SJSA1 (cell line): ENCODE measurements at places on chromosomes 3 and 15. TPM values are rescaled to one million over a fixed set of nuclear protein-coding genes. Genes with fewer than 3 reads are reported as not detected.
A peak's percentile ranks its signal among the peaks of the same experiment; 100 is the strongest.

- no peak for DNase-seq
- H3K4me3 ChIP-seq: peak within 1 kb of the TSS; percentile 32
- no peaks in the 10 kb centered on the region for H3K27me3 ChIP-seq
- peaks cover 9% of the 10 kb centered on the region for H3K4me1 ChIP-seq
- peak within 1 kb of the TSS; percentile 73 for H3K27ac ChIP-seq
Measured at GRCh38 chr3:187368251-187369088, at the start of gene RTP4. TSS of gene RTP4 (plus strand) at chr3:187368385. CDS start at chr3:187368442, 57 bp downstream.

GRCh38 chr3:82080261-82080660, 318.8 kb upstream of the GBE1 start:
- H3K4me1 ChIP-seq: no peaks in the 10 kb centered on the region
- H3K27ac ChIP-seq: no peak overlapping the region
- H3K4me3 ChIP-seq: no peak overlapping the region
- H3K36me3 ChIP-seq: no peaks in the 10 kb centered on the region
- no peaks in the 10 kb centered on the region for H3K27me3 ChIP-seq

- peaks cover 14% of the 10 kb centered on the region for H3K4me1 ChIP-seq
- no peak overlapping the region for H3K27ac ChIP-seq
- H3K36me3 ChIP-seq: no peaks in the 10 kb centered on the region
- DNase-seq: no peak
Measured at GRCh38 chr3:73503781-73504180, 121.0 kb downstream of the PDZRN3 start.

DNA sequence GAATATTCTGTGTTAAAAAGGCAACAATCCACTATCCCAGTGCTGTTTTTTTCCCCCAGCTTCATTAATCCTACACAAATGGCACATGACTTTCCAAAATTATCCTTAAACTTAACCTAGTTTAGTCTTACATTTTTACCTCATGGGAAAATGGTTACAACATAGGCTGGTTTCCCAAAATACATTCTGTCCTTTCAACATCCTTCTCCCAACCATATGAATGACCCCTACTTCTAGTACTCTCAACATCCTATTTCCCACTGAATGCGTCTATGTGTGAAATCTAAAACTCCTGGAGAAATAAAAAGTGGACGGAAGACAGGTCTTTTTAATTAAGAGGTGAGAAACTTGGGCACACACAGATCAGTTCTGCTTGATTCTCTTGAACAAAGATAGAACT, 33.3 kb downstream of the ATOSA start:
- no peak overlapping the region for H3K4me3 ChIP-seq
- H3K4me1 ChIP-seq: 0 out of 2 replicates have a peak, but pooled peaks cover 6% of the 10 kb centered on the region
- H3K36me3 ChIP-seq: no peaks in the 10 kb centered on the region
- no peaks in the 10 kb centered on the region for H3K27me3 ChIP-seq
- DNase-seq: no peak

DNA sequence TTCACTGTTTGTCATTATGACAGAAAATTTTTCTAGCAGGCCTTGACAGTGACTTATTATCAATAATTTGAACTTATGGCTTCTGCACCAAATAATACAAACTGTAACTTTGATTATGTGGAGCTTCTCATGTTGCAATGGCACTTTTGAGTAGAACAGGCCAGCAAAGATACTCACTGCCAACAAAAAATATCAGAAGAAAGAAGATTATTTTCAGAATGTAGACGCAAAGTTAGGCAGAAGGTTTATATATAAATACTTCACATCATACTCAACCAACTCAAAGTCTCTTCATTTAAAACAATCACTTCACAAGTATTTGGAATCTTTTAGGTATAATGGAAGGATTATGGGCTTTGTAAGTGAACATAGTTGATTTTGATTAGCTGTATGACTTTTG, 893.0 kb downstream of the ROBO2 start:
- DNase-seq: no peak
- H3K4me3 ChIP-seq: no peak overlapping the region

DNA sequence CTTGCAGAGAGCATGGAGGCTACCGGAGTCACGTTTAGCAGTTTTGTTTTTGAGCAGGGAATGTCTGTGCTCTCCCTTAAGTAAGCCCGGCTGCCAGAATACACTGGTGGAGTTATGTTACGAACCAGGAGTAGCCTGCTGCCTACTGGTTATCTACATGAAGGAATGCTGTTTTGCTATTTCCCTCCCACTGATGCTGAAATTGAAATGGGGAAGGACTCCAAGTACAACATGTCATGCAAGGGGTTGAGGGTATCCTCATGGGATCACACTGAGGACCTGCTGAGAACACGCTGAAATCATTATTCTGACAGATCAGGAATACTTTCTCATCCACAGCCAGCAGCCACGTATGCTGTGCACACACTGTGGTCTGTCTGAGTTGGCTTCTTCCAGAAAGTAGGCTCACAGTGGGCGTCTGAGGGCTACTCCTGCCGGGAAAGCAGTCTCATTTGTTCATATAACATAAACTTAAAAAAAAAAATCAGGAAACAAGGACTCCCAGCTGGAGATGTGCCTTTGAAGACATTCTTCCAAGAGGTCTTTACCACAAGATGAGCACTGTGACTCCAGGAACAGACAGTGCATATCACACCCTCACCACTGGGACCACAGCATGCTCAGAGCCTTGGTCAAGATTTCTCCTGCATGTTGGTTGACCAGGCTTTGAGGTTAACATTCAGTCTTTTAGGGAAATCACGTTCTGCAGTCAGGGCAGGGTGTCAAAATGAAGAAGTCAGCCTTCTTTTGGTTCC, 300.4 kb upstream of the RASGRP1 start:
- H3K4me1 ChIP-seq: peaks cover 17% of the 10 kb centered on the region
- no peaks in the 10 kb centered on the region for H3K36me3 ChIP-seq
- DNase-seq: no peak
- no peak overlapping the region for H3K27ac ChIP-seq
- H3K27me3 ChIP-seq: no peaks in the 10 kb centered on the region

DNA sequence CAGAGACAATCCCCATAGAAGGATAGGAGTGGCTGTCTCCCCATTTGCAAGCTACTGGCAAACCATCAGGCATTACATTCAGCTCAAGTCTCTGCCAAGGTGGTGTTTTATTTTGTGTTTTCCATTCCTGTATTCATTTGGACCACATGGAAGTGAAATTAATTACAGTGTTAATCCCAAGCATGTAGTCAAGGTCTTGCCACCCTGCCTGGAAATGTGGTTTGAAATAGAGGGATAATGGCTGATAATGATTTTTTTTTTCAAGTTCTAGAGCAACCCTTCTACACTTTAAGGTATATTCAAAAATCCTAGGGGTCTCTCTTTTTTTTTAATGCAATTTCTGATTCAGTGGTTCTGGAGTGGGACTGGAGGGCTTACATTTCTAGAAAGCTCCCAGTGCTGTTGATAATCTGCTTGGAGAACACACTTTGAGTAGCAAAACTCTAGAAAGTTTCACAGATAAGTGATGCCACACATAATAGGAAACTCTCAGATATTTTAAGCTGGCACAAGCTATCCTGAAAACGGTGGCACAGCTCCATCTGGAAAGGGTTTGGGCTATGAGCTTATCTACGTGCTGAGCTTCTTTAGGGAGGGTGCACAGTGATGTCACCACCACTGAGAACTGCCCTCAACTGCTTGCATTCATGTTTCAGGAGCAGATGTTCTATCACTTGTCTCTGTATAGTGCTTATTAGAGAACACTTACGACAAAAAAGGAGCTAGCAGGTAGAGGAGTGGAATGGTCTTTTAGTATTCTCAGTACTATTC, 140.1 kb upstream of the IL12A start:
- H3K36me3 ChIP-seq: no peaks in the 10 kb centered on the region
- DNase-seq: no peak
- H3K27ac ChIP-seq: no peak overlapping the region
- H3K27me3 ChIP-seq: no peaks in the 10 kb centered on the region
- peaks cover 46% of the 10 kb centered on the region for H3K4me1 ChIP-seq

DNA sequence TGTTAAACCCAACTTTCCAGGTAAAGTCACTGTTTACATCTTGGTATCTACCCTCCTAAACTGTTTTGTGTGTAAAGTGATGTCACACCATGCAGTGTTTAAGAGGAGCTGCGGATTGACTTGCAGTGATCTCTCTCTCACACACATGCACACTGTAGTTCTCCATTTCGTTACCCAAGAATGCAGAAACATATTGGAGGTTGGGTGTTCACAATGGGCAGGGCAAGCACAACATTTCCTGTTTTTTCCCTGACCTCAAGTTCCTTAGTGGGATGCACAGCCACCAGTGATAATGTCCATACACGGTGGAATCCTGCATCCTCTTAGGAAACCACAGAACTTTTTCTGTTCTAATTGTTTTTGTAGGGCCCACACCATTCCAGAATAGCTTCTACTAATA, 85.3 kb upstream of the CFAP20DC start:
- 0 out of 2 replicates have a peak, but pooled peaks cover 2% of the 10 kb centered on the region for H3K27me3 ChIP-seq
- H3K36me3 ChIP-seq: no peaks in the 10 kb centered on the region
- DNase-seq: no peak
- H3K27ac ChIP-seq: no peak overlapping the region

DNA sequence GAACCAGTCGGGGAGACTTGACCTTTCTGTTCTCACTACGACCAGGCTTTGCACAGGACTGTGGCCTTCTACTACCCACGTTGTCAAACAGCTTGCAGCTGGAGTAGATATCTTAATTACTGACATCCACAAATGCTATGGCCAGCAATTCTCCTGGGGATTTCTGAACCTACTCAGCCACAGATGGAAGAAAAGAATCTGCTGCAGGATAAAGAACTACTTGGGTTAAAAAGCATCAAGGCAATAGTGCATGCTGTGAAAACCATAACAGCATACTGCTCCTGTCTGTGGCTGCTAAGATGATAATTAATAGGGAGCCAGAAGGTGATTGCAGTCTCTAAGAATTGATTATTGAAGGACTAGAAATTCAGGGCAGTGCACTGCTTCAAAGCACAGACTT, 859.2 kb upstream of the SEMA6D start:
- H3K27me3 ChIP-seq: no peaks in the 10 kb centered on the region
- DNase-seq: no peak
- no peaks in the 10 kb centered on the region for H3K36me3 ChIP-seq
- no peak overlapping the region for H3K4me3 ChIP-seq
- H3K27ac ChIP-seq: no peak overlapping the region

DNA sequence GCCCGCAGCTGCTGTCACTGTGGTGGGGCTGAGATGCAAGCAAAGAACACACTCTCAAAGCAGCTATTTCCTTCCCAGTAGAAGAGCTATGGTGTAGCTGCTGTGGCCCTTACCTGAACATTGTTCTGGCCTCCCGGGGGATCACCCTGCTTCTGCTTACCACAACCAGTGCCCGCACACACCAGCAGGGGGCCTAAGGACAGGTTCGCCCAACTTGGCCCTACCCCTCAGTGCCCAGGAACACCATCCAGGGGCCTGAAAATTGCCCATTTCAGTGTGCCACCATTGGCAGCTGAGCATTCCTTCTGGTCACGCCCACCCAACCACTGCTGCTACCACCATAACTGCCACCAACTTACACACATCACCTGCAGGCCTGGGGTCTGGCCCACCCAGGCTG, 113.0 kb downstream of the TP63 start:
- no peaks in the 10 kb centered on the region for H3K27me3 ChIP-seq
- no peaks in the 10 kb centered on the region for H3K4me1 ChIP-seq
- H3K27ac ChIP-seq: no peak overlapping the region
- H3K36me3 ChIP-seq: no peaks in the 10 kb centered on the region
- no peak for DNase-seq

- H3K4me1 ChIP-seq: peaks cover 18% of the 10 kb centered on the region
- DNase-seq: no peak
- no peaks in the 10 kb centered on the region for H3K36me3 ChIP-seq
- no peak overlapping the region for H3K4me3 ChIP-seq
Measured at GRCh38 chr3:171227359-171227758, 200.8 kb upstream of the SLC2A2 start.

GRCh38 chr3:164903820-164904451, 174.4 kb downstream of the SI start:
- no peaks in the 10 kb centered on the region for H3K36me3 ChIP-seq
- H3K27ac ChIP-seq: no peak overlapping the region
- no peaks in the 10 kb centered on the region for H3K4me1 ChIP-seq
- H3K27me3 ChIP-seq: no peaks in the 10 kb centered on the region
- no peak overlapping the region for H3K4me3 ChIP-seq

DNA sequence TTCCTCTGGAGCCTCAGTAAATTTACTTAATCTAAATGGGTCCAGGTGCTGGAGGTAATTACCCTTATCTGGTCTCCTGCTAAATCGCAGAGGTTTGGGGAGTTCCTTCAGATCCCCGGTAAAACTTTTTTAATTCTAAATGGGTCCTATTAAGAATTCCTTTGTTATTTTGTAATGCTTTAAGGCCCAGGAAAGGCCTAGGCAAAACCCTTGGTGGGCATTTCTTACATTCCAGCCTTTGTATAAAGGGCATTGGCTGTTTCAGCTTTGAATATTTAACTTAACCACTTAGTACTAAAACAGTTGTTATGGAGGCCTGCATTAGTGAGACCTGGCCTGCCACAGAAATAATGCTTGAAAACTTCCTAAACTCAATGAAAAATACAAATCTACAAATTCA, 14.9 kb upstream of the ZNF662 start:
- no peak overlapping the region for H3K27ac ChIP-seq
- H3K27me3 ChIP-seq: no peaks in the 10 kb centered on the region
- DNase-seq: no peak
- H3K36me3 ChIP-seq: no peaks in the 10 kb centered on the region
- H3K4me1 ChIP-seq: no peaks in the 10 kb centered on the region

DNA sequence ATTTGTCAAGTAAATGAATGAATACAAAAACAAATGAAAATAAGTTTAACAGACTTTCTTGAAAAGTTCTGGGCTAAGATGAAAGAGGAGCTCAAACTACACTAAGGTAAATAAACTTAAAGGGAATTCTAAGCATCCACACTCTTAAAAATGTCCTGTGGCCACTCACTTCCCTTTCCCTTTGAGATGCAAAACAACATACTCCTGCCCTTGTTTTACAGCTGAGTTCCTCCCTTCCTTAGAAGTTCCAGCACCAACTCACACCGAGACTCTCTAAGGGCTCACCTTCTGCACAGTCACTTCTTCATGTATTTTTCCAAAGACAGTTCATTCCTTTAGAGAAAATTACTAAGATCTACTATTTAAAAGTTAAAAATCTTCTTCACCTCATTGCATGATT, 123.3 kb upstream of the CMC1 start:
- H3K27me3 ChIP-seq: no peaks in the 10 kb centered on the region
- H3K4me1 ChIP-seq: no peaks in the 10 kb centered on the region
- no peak overlapping the region for H3K4me3 ChIP-seq
- H3K36me3 ChIP-seq: no peaks in the 10 kb centered on the region

DNA sequence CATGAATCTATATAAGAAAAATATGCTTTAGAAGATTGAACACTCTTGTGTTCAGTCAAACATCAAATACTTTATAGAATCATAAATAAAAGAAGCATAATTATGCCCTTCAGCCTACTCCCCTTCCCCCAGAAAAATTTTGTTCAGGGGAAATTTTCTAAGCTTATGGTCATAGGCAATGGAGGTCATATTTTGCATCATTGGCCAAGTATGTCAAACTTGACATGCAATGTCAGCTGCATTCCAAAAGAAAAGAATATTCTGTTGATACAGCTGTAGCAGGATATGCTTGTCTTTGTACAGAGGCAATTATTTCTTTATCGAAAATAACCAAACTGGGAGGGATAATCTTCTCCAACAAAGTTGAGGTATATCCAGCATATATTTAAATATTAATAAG, 328.2 kb downstream of the ZIC1 start:
- H3K27me3 ChIP-seq: no peaks in the 10 kb centered on the region
- H3K36me3 ChIP-seq: no peaks in the 10 kb centered on the region
- no peak overlapping the region for H3K27ac ChIP-seq
- no peak overlapping the region for H3K4me3 ChIP-seq
- DNase-seq: no peak

The PCYT1A gene
- total RNA-seq: 63.7 and 84.6 TPM in 2 replicates

The BNC1 gene
- 10.5 and 12.1 TPM in 2 replicates for total RNA-seq

The TEX55 gene
- not detected in 2 replicates for total RNA-seq

The GOLGA6L10 gene
- total RNA-seq: 0.19 and 0.34 TPM in 2 replicates

The GOLGA8T gene
- 0.32 TPM in 1 of 2 replicates, not detected in the other for total RNA-seq

The CHST13 gene
- not detected in 2 replicates for total RNA-seq

The ROPN1 gene
- not detected in 2 replicates for total RNA-seq

The SRGAP3 gene
- total RNA-seq: 0.24 and 0.78 TPM in 2 replicates
